ENCODE measurements at places on chromosomes 2 and 18.

DNA sequence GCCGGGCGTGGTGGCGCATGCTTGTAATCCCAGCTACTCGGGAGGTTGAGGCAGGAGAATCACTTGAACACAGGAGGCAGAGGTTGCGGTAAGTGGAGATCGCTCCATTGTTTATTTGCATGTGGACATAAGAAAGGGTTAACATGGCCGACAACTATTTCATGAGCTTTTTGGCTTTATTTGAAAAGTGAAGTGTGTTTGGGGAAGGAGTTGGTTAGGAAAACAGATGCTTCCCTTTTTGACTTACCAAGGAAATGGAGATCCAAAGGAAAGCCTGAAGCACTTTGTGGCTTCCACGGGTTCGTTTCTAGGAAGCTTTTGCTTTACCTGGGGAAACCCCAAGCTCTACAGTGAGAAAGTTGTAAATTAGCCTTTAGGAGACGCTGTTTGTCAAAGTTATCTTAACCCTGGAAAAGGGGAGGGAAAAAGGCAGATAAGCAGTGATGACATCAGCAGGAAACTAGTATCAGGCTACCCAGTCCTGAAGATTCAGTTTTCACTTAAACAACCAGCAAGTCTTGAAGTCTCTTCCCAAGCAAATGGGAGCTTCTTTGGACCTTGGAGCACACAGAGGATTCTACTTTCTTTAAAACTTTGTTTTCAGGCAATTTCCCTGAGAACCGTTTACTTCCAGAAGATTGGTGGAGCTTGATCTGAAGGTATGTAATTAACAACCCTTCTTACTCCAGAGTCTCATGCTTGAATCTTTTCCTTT is at the start of gene CASP10:
TSS of gene CASP10 (plus strand) at position 492 of the 715 bp plus-strand sequence. CDS start 2,637 bp downstream, outside the sequence.
- DNase-seq = no peak

- DNase-seq = no peak
These were observed 1117.6 kb upstream of the DDX18 start for GRCh38 chr2:116696903-116697302.

DNA sequence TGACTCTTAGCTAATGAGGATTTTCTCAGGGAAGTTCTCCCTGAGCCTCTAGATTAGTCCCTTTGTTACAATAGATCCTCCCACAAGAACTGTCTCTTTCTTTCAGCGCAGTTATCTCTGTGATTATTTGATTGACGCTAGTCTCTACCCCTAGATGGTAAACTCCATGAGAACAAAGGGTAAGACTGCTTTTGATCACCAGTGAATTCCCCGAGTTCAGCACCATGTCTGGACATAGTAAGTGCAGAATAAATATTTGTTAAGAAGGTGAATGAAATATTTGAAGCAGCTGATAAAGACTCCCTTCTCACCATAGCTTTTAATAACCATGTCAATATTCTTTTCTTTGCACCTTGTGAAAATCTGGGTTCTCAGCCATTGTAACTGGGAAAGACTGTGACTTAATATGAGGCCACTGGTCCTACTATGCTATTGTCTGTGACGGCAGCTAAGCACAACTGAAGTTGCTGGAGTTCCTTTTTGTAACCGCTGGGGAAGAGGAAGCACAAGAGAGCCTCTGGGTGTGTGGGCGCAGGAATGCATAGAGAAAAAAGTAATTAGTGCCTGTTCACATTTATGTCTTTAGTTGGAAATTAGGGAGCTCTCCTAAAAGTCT is 214.7 kb downstream of the TGIF1 start:
- no peak for DNase-seq

GRCh38 chr2:106175086-106175850 is 18.8 kb downstream of the UXS1 start:
- no peak for DNase-seq

GRCh38 chr2:101698014-101698843 is 722 bp downstream of the MAP4K4 start:
- peak; percentile 43 for DNase-seq

DNA sequence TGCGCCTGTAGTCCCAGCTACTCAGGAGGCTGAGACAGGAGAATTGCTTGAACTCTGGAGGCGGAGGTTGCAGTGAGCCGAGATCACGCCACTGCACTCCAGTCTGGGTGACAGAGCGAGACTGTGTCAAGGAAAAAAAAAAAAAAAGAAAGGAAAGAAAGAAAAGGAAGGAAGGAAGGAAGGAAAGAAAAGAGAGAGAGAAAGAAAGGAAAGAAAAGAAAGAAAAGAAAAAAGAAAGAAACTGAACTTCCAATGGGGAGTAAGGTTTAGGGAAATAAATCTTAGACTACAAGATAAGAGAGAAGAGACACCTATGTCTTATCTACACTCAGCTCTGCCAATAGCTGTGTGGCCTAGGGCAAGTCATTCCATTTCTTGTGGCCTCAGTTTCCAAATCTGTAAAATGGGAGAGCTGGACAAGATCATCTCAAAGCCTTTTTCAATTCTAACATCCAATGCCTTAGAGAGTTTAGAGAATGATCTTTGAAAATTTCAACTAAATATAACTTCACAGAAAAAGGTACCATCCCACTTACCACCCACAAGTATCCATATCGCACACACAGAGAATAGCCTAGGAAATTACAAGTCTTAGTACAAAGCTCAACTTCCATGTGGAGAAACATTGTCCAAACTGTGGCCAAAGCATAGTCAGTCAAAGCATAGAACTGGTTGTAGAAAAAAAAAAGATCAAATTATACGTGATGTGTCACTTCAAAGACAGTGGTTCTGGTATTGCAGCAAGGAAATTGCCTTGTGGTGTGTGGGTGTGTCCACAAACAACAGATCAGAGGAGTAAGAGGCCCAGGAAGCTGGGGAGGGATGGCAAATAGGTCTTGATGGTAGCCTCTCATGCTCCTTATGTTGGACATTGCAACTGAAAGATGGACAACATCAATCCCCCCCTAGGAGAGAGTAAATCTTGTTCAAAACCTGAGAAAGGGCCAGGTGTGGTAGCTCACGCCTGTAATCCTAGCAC is 42.4 kb downstream of the SLC14A2 start:
- no peak for DNase-seq

- no peak for DNase-seq
These were observed 65.3 kb upstream of the GLI2 start for GRCh38 chr2:120670371-120670770.

GRCh38 chr2:165529130-165529529 is 59.6 kb downstream of the CSRNP3 start:
- no peak for DNase-seq

GRCh38 chr2:184628051-184628450 is 29.7 kb downstream of the ZNF804A start:
- DNase-seq = no peak

- no peak for DNase-seq
These were observed 151.6 kb downstream of the GLI2 start for GRCh38 chr2:120887320-120887697.

DNA sequence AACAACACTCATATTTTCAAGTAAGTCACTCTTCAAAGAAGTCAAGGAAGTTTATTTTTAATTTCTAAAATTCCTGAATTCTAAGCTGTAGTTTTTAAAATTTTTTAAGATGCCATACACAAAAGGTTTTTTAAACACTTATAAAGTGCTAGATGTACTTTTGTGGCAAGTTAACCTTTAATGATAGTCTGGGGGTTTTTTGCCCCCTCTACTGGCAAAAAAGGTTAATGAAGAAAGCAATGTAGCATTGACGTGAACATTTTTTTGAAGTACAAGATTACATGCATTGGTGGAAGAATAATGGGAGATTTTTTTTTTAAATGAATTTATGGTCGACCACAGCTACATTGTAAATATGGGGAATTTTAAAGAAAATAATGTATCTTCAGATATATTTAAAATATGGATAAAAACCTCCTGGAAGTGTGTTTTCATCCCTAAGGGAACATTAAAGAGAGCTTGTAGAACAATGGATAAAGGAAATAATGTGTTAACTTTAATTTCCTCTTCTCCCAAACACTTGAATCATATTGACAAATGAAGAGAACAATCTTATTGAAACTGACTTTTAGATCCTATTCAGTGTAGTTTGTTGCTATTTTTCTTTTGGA is 12.6 kb downstream of the ITPRID2 start:
- DNase-seq = no peak

GRCh38 chr2:63046552-63046951 is 4.1 kb upstream of the OTX1 start:
- DNase-seq = no peak

GRCh38 chr18:70523792-70524182 is 234.9 kb downstream of the SOCS6 start:
- DNase-seq = no peak

- no peak for DNase-seq
These were observed 137.7 kb upstream of the PKDCC start for GRCh38 chr2:41910126-41910525.

DNA sequence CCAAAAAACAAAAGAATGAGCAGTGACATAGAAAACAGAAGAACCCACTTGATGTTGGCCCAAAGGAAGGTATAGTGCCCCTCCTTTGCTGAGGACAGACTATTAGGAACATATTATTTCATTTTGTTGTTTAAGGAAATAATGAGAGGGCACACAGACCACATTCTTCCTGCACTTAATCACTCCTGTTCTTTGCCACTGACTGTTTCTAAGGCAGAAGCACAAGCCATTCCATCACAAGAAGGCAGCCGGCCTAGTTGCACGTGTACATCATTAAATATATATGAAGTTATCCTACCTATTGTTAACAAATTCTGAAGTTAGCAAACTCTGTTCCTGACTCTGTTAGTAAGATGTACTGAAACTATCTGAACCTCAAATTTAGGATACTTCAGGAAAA is 110.0 kb downstream of the LNPK start:
- DNase-seq = no peak

GRCh38 chr2:147006736-147007141 is 838.1 kb upstream of the ACVR2A start:
- DNase-seq = no peak

DNA sequence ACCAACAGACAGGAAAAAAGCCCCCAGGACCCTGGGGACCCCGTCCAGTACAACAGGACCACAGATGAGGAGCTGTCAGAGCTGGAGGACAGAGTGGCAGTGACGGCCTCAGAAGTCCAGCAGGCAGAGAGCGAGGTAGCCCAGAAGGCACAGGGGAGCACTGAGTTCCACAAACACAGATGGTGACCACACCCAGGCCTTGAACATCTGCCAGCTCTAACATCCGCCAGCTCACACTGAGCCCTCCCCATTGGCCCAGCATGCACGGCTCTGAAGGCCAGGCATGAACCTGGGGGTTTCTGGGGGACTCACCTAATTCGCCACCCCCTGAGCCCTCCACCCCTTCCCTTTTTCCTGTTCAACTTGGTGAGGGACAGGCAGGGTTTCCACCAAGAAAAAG is 25.6 kb upstream of the PRLH start:
- DNase-seq = no peak

DNA sequence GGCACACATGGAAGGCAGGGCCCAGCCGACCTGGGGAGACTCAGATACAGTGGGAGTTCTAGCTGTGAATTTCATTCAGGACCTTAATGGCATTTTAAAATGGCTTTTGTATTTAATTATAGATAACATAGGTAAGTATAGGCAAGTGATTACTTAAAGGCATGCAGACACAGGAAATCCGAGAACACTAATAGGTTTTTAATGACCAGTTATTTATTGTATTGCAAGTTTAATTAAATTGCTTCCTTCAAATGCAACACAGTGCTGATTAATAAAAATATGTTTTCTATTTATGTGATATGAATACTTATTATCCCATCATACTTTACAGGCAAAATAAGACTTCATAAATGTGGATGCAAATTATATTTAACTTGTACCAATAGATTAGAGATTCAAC is 19.7 kb upstream of the SH3RF3 start:
- DNase-seq = no peak

- DNase-seq = no peak
These were observed 221.3 kb upstream of the CTAGE1 start for GRCh38 chr18:22639026-22639463.

GRCh38 chr2:182883451-182883850 is 17.0 kb upstream of the FRZB start:
- DNase-seq = no peak

DNA sequence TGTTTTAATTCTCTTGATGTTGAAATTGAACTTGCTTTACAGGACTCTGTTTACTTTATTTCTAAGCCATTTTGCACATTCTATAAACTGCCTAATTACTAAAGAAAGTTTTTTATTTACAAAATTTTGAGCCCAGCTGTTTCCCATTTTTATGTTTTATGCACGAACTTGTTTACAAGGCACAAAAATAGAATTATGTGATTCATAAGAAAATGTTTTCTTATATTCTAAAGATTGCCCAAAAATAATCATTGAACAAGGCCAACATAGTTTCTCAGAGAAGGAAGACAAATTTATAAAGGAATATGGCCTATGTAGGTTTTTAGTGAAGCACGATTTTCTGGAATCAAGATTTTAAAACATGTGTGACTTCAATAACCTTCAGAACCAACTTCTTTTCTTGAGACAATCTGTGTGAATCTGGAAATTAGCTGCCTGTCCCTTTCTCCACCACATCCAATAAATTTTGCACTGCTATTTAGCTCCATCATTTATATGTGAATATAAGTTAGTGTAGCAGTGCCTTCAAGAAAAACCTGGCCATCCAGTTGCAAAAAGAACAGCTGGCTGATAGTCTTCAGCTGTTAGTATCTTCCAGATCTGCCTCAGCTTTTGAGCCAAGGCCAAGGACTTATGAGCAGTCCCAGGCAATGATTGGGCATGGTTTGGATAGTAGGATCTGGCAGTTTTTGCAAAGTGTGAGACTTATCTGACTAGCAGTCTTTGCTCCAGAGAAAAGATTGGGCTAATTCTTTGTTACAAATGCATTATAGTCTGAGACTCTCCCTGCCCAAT is 253.2 kb upstream of the COL3A1 start:
- DNase-seq = no peak

DNA sequence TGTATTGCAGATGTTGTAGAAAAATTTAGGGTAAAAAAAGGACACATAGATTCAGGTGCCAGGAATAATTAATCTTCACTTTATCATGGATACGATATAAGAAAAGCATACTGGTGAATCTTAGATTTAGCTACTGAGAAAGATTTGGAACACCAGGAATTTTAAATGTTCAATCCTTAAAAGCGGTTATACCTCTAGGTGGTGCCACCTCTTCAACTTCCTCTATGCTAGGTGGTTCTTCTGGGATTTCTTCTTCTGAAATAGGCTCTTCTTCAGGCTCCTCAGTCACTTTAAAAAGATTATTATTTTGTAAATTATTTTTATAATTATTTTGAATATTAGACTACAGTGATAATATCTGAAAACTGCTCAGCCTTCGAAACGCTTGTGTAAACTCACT is 133.1 kb downstream of the TTN start:
- no peak for DNase-seq

DNA sequence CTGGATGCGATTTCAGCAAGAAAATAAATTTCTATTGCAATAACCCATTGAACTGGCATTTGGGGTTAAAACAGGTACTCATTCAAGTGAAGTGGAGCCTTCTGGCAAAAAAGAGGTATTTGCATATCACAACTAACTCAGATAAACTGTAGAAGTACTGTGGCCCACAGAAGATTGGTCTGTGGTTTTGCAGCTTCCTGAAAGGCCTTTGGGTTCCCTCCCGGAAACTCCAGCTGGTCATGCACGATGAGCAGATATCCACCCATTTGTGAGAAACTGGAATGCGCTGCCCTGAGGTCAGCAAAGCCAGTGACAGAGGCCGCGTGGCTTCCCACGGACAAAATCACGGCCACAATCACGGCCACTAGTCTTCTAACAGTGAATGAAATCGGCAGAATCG is 106.3 kb downstream of the EPHA4 start:
- DNase-seq = no peak

GRCh38 chr2:105576440-105577241 is 168.1 kb upstream of the NCK2 start:
- no peak for DNase-seq

- no peak for DNase-seq
These were observed 623.9 kb downstream of the CNTNAP5 start for GRCh38 chr2:124649001-124649400.

GRCh38 chr2:2850218-2850755 is 519.2 kb upstream of the MYT1L start:
- no peak for DNase-seq

All from GM12891 (cell line).